ENCODE measurements at places on chromosomes 6 and 20. TPM values are rescaled to one million over a fixed set of nuclear protein-coding genes. Genes with fewer than 3 reads are reported as not detected.

GRCh38 chr6:158653577-158654354, 3.9 kb downstream of the SYTL3 start:
- H3K36me3 ChIP-seq: no peaks in the 10 kb centered on the region
- DNase-seq: peak; percentile 70
- no peak overlapping the region for H3K27ac ChIP-seq
- peaks cover 18% of the 10 kb centered on the region for H3K4me1 ChIP-seq

The FKBP5 gene
- polyA plus RNA-seq: 2.8 TPM

DNA sequence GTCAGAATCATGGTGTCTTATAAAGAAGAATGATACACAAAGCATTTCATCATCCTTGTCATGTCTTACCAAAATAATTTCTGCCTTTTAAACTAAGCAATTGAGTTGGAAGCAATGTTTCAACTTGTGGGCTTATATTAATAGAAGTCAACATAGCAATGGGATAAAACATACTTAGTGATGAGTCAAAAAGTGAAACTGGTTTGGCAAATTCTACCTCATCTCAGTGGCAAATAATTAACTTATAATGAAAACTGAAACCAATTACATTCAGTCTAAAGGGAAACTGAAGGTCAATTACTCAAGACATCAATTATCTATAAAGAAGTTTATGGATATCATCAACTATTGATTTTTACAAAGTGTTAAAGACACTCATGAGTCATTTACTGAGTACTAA, 463.8 kb downstream of the BMP2 start:
- H3K27me3 ChIP-seq: no peaks in the 10 kb centered on the region
- no peak overlapping the region for H3K27ac ChIP-seq
- no peaks in the 10 kb centered on the region for H3K4me1 ChIP-seq
- no peak overlapping the region for H3K4me3 ChIP-seq
- DNase-seq: no peak

The MCM9 gene
- 17.0 TPM for polyA plus RNA-seq

- no peaks in the 10 kb centered on the region for H3K36me3 ChIP-seq
- H3K4me3 ChIP-seq: no peak within 1 kb of the TSS
- peak; percentile 58 for DNase-seq
Measured at GRCh38 chr20:45306431-45306982, at the start of gene RBPJL. Gene RBPJL, plus strand, starts transcription at chr20:45306840. Its CDS starts 83 bp downstream, at chr20:45306923.

The DEFB132 gene
- not detected for polyA plus RNA-seq

- peaks cover 18% of the 10 kb centered on the region for H3K4me1 ChIP-seq
- no peak for DNase-seq
- H3K27ac ChIP-seq: no peak overlapping the region
- no peaks in the 10 kb centered on the region for H3K27me3 ChIP-seq
- H3K36me3 ChIP-seq: no peaks in the 10 kb centered on the region
Measured at GRCh38 chr20:39311851-39312506, 349.8 kb downstream of the DHX35 start.

DNA sequence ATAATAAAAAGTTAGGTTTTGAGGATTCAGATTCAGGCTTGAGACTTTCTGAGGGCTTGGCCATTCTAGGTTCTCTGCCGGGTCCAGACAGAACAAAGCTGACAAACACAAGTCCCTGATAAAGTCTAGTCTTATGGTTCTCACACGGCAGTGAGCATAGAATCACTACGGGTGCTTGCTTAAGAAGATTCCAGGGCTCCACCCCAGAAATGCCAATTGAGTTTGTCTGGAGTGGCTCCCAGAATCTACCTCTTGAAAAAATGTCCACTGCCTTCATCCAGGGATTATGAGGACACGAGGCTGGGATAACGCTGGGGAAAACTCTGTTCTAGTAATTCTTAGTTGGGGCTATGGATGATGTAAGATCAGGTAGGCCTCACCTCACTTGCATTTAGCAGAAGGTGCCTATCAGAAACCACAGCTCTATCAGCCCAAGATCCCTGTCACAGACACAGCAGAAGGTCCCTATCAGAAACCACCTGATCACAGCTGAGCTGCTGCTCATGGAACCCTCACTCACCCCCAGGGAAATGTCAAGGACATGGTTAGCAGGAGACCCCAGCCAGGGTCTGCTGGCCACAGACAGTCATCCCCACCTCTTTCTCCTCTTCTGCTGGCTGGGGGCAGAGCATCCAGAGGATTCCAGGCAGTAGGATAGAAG, 52.3 kb downstream of the RAB44 start:
- H3K4me1 ChIP-seq: peaks cover 80% of the 10 kb centered on the region
- no peak overlapping the region for H3K4me3 ChIP-seq
- H3K36me3 ChIP-seq: no peaks in the 10 kb centered on the region
- no peaks in the 10 kb centered on the region for H3K27me3 ChIP-seq
- H3K27ac ChIP-seq: no peak overlapping the region
- no peak for DNase-seq

GRCh38 chr20:3714092-3714491, 1.7 kb upstream of the SIGLEC1 start:
- H3K4me3 ChIP-seq: no peak overlapping the region
- H3K4me1 ChIP-seq: no peaks in the 10 kb centered on the region
- no peak for DNase-seq
- no peaks in the 10 kb centered on the region for H3K36me3 ChIP-seq
- no peak overlapping the region for H3K27ac ChIP-seq
- no peaks in the 10 kb centered on the region for H3K27me3 ChIP-seq

The TRAPPC3L gene
- not detected for polyA plus RNA-seq

GRCh38 chr6:97470322-97470721, 187.3 kb upstream of the MMS22L start:
- H3K36me3 ChIP-seq: no peaks in the 10 kb centered on the region
- DNase-seq: no peak
- H3K4me1 ChIP-seq: no peaks in the 10 kb centered on the region
- no peak overlapping the region for H3K4me3 ChIP-seq
- no peak overlapping the region for H3K27ac ChIP-seq

The SLC52A3 gene
- not detected for polyA plus RNA-seq

GRCh38 chr6:108800427-108800864, 47.8 kb upstream of the ARMC2 start:
- DNase-seq: no peak
- H3K36me3 ChIP-seq: no peaks in the 10 kb centered on the region
- H3K4me3 ChIP-seq: no peak overlapping the region
- H3K27ac ChIP-seq: no peak overlapping the region

GRCh38 chr6:139474145-139475108, 100.0 kb upstream of the CITED2 start:
- DNase-seq: no peak
- no peaks in the 10 kb centered on the region for H3K4me1 ChIP-seq
- H3K27me3 ChIP-seq: no peaks in the 10 kb centered on the region
- H3K4me3 ChIP-seq: no peak overlapping the region
- H3K36me3 ChIP-seq: no peaks in the 10 kb centered on the region

DNA sequence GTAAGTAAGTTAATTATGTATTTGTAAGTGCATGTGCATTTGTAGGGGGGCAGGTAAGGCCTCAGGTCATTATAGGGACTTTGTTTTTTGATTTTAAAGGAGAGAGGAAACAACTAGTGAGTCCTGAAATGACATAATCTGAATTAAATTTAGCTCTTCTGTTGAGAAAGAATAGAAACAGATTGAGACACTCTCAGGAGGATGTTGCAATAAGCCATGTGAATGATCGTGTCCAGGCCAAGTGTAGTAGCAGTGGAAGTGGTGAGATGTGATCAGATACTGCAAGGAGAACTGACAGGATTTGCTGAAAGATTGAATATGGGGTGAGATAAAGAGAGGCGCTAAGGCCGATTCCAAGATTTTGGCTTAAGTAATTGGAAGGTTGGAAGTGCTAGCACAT, 2.6 kb upstream of the CENPW start:
- no peak overlapping the region for H3K4me3 ChIP-seq
- DNase-seq: no peak
- H3K36me3 ChIP-seq: no peaks in the 10 kb centered on the region
- no peaks in the 10 kb centered on the region for H3K27me3 ChIP-seq
- H3K4me1 ChIP-seq: peaks cover 8% of the 10 kb centered on the region

All from B cell (primary cell).